ENCODE measurements at places on chromosomes 2 and 18.

- DNase-seq: no peak
Observed at GRCh38 chr2:20525041-20526035, 78.5 kb downstream of the RHOB start.

GRCh38 chr18:35455926-35456763, 41.6 kb downstream of the INO80C start:
- no peak for DNase-seq

DNA sequence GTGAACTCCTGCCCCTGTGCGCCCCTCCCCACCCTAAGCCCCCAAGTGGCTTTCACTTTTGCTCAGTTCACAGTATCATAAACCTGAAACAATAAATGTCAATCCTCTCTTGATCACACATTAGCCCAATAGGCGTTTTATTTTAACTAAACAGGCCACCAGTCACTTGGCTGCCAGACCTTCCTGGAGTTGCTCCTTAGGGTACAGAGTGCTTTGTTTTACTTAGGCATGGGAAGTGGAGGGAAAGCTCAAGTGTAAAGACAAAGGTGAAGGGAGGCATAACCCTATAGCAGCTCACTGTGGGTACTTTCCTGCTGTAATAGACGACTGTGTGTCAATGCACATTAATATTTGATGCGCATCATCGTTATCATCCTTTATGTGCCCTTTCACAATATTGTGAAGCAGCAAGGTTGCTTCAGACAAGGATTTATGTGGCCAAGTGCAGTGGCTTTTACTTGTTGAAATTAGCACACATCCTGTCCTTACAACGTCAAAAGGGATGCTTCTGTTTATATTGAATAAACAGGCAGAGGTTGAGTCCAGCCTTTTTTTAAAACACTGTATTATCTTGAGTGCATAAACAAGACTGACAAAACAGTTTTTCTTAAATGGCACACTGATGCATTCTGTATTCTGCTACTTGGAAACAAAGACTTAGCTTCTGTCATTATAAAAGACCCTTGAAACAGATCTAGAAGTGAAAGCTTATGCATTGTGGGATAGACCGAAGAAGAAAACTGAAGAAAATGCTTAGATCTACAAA, 168.5 kb downstream of the TMEFF2 start:
- DNase-seq: no peak

DNA sequence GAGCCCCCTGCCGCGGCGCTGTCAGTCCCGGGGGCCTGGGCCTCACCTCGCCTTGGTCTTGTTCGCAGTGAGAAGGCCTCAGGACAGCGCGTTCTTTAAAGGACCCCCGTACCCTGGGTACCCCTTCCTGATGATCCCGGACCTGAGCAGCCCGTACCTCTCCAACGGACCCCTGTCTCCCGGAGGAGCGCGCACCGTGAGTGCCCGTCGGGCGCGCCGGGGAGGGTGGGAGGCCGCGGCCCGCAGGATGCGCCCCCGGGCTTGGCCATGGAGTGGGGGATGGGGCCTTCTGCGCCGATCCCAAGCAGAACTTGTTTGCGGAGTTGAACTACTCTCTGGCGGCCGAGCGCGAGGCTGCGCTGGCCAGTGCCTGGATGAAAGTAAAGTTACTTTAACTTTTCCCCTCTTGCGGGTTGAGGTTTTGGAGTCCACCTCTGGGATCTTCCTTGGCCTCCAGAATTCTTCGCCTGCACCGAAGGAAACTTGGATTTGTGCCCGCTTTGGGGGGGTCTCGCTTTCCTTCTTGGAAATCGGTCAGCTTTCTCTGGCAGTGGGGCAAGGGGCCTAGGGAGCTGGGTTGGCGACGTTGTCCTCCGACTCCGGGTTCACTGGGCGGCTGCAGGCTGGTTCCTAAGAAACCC, 1.2 kb downstream of the TCF7L1 start:
- DNase-seq: peak; percentile 79

DNA sequence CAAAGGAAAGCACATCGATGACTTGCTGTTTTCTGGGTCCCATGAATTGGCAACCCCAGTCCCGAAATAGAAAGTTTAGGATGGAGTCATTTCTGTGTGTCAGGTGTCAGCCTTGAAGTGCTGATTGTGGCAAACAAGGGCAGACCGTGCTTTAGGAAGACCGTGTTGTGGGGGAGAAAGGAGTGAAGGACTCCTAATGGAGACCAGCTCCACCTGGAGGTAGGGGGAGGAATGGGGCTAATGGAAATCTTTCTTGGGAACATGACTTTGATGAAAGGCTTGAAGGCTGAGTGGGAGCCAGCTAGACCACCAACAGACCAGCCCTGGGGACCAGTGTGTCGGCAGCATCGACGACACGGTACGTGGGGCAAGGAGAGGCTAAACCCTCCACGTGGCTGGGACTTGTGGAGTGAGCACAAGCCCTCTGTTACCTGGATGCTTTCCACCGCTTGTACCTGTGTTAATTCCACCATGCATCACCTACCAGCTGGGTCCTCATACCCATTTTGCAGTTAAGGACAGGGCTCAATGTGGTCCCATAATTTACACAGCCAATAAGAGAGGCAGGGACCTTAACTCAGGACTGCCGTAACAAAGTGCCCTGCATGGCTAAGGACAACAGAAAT, 104.2 kb downstream of the SH3BP4 start:
- DNase-seq: peak; percentile 38

DNA sequence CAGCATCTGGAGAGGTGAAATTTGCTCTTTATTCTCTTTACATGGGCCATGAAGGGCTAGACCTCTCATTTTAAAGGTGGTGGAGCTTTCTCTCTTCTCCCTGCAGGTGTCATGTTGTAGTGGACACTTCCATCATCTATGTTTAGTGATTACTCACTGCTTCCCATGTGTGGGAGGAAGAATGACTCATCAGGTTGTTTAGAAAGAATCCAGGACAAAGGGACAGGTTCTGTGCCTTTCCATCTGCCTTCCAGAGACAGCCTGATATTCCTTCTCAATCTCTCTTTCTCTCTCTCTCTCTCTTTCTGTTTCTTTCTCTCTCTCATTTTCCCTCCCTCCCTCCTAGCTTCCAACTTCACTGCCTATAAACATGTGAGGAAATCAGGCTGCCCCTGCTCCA, 38.7 kb downstream of the SCG2 start:
- DNase-seq: peak; percentile 67

- no peak for DNase-seq
Observed at GRCh38 chr2:236341067-236341466, 76.9 kb upstream of the ASB18 start.

DNA sequence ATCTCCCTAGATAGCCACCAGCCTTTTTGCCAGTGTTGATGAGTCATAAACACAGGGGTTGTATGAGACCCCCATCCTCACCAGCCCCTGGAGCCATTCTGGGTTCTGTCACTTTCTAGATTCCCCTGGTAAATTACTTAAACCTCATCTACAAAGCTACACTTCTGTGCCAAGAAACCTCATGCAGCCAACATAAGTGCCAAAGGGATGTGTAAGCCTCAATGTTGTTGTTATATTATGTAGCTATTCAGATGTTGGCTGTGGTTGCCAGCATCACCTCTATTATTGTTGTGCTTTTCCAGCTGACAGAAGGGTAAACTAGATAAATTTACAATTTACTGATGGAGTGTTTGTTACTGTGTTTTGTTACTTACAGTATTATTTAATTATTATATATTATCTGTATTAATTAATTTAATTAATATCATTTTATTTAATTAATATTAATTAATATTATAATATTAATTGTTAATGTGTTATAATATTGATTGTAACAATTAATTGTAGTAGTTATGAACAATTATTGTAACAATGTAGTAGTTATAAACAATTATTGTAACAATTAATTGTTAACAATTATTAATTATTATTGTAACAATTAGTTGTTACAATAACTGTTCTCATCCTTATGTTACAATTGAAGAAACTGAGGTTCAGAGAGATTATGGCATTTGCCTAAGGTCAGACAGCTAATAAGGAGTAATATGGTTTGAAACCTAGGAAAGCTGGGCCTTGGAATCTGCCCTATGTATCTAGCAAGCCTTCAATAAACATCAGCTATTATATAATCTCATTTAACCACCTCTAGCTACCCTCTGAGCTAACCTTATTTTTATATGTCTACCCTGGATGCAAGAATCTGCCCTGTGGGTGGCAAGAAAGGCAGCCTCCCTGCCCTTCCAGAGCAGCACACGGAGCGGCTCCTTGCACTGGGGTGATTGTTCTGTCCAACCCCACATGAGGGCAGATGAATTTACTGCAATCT, 36.1 kb downstream of the PSTPIP2 start:
- peak; percentile 90 for DNase-seq

- DNase-seq: no peak
Observed at GRCh38 chr2:126884861-126885750, 13.6 kb upstream of the TEX51 start.

DNA sequence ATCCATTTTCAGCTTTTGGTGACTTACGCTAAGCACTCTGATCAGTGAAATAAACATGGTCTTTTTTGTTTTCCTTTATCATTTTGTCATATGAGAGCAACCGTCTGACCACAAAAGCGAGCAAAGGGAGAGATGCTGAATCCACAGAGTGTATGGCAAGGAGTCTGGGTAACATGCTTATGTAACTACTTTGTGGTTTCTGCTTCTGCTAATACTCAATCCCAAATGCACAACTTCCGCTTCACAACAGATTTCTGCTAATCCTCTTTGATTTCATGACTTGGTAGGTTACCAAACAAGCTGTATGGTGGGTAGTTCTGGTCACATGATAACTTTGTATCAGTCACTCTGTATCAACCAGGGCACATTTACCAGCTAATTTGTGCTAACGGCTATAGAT, 908.4 kb upstream of the CRIM1 start:
- no peak for DNase-seq

GRCh38 chr2:84703831-84704230, 177.1 kb downstream of the TRABD2A start:
- DNase-seq: no peak

DNA sequence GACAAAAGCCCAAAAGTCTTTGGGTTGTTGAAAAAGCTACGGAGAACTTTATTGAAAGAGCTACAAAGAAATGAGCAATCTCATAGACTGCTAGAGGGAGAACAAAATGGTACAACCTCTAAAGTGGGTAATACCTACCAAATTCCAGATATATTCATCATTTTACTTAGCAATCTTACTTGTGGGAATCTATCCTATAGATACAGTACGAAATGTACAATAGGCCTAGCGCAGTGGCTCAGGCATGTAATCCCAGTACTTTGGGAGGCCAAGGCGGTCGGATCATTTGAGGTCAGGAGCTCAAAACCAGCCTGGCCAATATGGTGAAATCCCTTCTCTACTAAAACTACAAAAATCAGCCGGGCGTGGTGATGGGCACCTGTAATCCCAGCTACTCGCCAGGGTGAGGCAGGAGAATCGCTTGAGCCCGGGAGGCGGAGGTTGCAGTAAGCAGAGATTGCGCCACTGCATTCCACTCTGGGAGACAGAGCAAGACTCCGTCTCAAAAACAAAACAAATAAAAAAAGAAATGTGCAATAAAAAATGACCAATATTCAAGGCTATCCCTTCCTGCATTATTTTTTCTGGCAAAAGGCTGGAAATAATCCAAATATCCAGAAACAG, 10.1 kb downstream of the EXOC6B start:
- DNase-seq: no peak

GRCh38 chr2:64644458-64645382, 9.0 kb downstream of the SERTAD2 start:
- peak; percentile 86 for DNase-seq

DNA sequence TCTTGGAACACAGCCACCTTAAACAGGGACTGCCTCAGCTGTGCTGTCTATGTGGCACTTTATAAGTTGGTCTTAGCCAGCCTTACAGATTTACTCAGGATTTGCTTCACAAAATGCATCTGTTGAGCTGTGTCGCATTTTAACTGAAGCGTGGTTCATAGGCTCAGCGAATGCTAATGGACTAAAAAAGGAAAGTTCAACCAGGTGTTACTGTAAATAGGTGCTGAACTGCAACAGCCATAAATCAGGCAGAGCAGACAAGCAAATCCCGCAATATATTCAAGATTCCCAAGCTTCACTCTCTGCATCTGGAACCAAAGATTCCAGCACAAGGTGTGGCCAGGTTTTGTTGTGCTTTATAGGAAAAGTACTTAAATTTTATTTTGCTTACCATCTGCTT, 130.0 kb downstream of the EPHA4 start:
- DNase-seq: no peak

GRCh38 chr2:219186754-219187456, 8.8 kb downstream of the RETREG2 start:
- DNase-seq: no peak

DNA sequence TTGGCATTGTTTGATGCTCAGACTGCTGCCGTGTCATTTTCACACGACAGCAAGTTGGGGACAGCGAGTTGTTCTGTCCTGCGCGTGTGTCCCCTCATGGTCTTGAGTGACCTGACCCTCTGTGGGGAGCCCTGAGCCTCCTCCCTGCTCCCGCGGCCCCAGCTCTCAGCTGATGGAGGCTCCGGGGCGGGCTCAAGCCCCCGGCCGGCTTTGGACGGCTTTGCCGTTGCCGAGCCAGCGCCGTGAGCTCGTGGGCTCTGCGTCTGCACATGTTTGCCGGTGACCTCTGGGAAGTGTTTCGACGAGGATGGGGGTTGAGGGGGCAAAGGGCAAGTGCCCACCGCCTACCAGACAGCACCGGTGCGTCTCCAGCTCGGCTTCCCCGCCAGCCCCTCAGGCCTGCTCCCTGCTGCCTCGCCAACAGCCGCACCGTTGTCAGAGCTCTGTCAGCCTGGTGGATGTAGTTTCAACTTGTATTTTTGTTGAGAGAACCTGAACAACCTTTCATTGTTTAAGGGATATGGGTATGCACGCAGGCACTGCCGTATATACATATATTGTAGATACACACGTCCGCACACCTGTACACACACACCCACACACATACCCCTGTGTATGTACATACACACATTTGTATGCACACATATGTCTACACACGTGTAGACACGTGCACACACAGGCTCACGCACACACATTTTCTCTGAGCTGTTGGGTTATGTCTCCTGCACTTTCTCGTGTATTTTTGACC, 13.7 kb downstream of the PDCD1 start:
- no peak for DNase-seq

DNA sequence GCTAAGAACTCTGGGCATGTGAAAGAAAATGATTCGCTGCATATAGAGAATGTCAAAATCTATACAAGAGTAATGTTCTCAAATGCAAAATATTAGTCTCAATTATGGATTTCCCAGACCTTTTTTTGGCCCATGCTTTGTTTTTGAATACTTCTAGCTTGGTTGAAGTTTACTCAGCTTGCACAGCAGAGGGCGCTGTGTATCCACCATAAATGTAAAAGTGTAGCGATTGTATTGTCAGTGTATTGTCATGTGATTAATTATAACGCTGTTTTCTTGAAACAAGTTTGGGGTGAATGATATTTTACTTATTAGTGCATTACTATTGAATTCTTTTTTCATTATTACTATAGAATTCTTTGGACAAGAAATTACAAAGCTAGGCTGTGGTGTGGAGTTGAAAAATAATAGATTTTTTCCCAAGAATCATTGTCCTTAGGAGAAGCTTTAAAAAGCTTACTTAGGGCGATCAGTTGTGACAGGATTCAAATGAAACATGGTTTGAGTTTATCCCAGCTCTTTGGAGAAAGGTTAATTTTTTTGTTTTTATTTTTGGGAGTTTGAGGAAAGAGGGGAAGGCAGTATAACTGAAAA, 98.3 kb downstream of the PIK3C3 start:
- DNase-seq: peak; percentile 75

GRCh38 chr2:151999053-151999452, 99.8 kb downstream of the CACNB4 start:
- DNase-seq: peak; percentile 63

Measured in astrocyte of the hippocampus (primary cell).